A673 (cell line): ENCODE measurements at places on chromosomes 5 and 9. TPM values are rescaled to one million over a fixed set of nuclear protein-coding genes. Genes with fewer than 3 reads are reported as not detected.

- DNase-seq, result peak; percentile 78
Measured at GRCh38 chr5:317086-317811, 4.3 kb upstream of the AHRR start.

DNA sequence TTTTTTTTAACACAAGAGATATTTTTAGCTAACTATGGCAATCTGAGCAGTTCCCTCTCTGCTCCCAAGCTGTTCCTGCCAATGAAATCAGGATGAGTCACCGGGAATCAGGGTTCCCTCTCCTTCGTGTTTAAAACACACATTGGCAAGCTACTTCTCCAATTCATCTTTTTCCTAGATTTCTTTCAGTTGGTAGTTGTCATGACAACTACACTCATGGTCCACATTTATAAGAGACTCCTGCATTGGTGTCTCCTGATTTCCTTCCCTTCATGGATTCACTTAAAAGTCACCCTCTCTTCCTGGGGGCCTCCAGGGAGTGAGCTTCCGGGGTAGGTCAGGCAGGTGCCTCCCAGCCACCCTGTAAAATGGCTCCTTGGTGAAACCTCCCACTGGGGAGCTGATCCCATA is 72.3 kb upstream of the NIPAL4 start:
- peak; percentile 51 for DNase-seq

DNA sequence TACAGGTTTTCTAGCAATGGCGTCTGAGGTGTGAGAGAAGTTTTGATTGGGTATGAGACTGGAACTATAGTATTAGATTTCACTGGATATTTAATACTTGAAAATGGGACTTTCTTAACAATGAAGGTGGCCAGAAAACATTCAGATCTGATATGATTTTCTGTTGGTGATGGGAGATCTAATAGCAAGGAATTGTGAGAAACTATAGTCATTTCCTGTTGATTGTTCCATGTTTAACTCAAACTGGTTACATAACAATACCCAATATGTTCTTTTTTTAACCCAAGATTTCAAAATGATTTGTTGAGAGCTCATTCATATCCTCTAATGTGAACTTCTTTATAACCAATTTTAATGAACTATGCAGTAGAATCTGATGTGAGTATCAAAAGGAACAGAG is 793.2 kb upstream of the RGMB start:
- no peak for DNase-seq

UGT3A1 gene
- 0.19 and 0.24 TPM in 2 replicates for total RNA-seq

PCDHB10 gene
- total RNA-seq, result 2.7 and 2.8 TPM in 2 replicates

ADAMTS16 gene
- total RNA-seq, result 0.28 and 0.35 TPM in 2 replicates

WNT8A gene
- not detected in 2 replicates for total RNA-seq

ARSI gene
- total RNA-seq, result 0.15 and 0.30 TPM in 2 replicates
